ENCODE measurements at places on chromosomes 16 and 17.

DNA sequence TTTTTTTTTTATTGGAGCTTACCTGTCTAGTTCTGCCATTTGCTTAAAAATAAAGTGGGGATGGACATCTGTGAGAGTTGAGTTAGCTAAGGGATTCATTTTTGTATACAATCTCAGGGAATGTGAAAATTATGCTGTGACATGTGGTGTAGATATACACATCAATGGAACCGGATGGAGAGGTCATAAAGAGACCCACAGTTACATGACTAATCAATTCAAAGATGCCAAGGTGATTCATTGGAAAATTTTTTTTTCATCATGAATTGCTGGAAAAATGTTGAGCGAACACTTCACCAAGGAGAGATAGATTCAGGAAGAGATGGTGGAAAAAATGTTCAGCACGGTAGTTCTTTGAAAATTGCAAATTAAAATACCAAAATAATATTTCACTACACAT, 605.4 kb upstream of the KIF2B start:
- DNase-seq = no peak

- no peak for DNase-seq
Observed at GRCh38 chr17:82029990-82030469, 1.4 kb upstream of the RAC3 start.

GRCh38 chr17:8628172-8628571, 2.4 kb downstream of the MYH10 start:
- no peak for DNase-seq

- no peak for DNase-seq
Observed at GRCh38 chr16:8858994-8859912, 9.6 kb downstream of the CARHSP1 start.

- no peak for DNase-seq
Observed at GRCh38 chr17:73462823-73463222, 151.0 kb upstream of the CDC42EP4 start.

GRCh38 chr17:50467114-50467854, 1.4 kb downstream of the CHAD start:
- no peak for DNase-seq

DNA sequence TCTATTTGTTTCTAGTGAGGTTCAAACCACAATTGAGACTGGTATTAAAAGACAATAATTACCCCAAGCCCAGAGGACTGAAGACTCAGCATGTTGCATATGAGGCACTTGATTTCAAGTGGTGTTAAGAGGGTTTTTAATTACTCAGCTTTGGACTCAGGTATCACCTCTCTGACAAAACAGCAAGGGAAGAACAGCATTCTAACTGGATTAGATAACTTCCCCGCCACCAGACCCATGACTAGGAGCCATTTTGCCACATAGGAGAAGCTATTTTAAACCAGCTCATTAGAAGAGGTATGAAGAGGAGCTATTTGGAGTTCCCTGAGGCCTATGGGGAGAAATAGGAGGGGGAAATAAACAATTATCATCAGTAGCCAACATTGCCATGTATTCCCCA, 226.1 kb upstream of the TOX3 start:
- DNase-seq = no peak

DNA sequence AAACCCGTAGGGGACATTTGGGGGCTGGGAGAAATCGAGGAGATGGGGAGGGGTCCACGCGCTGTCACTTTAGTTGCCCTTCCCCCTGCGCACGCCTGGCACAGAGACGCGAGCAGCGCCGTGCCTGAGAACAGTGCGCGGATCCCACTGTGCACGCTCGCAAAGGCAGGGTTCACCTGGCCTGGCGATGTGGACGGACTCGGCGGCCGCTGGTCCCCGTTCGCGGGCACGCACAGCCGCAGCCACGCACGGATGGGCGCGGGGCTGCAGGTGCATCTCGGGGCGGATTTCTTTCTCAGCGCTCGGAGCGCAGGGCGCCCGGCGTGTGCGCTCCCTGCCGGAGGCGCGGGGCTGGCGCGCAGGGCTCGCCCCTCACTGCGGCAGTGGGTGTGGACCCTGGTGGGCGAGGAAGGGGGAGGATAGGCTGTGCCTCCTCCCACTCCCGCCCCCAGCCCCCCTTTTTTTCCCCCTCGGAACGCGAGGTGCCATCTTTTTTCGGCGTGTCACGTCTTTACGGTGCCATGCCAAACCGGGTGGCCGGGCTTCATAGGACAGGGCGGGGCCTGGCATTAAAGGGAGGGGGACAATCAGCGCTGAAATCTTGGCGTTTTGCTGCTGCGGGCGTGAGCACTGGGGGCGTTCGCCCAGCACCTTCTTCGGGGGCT, 1.1 kb downstream of the MAPT start:
- peak; percentile 69 for DNase-seq

DNA sequence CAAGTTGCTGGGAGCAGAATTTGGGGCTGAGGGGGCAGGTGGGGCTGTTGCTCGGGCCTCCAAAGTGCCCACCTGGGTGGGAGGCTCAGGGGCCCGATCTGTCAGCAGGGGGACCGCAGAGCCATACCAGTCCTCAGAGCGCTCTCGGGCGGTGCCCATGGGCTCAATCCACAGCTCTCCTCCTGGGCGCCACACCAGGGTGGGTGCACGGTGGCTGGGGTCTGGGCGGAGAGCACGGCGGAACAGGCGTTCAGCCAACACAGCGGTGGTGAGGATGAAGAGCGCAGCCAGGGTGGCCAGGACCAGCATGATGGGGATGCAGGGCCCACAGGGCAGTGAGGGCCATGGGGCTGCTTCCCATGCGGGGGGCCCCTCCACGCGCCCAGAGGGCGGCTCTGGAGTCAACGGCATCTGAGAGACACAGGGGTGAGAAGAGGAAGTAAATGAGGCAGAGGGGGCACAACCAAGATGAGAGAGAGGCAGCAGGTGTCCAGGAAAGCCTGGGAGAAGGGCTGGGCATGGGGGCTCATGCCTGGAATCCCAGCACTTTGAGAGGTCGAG, 1.2 kb downstream of the C16orf54 start:
- no peak for DNase-seq

- no peak for DNase-seq
Observed at GRCh38 chr17:79036181-79036580, 12.2 kb downstream of the C1QTNF1 start.

GRCh38 chr16:27721531-27722181, 171.7 kb downstream of the KATNIP start:
- no peak for DNase-seq

DNA sequence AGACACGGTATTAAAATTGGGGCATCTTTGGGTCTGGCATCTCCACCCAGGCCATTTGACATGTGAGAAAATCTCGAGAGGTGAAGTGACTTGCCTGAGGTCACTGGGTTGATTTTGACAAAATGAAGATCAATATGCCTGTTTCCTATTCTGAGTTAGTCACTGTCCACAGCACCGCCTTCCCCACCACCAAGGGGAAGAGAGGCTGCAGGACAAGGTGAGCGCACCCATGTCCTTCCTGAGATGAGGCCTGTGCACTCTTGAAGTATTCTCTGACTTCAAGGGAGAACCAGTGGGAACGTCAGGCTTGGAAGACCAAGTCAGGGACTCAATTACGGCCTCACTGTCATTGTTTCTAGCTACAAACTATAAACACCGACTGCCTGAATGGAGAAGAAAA, 49.9 kb upstream of the WSB1 start:
- DNase-seq = no peak

DNA sequence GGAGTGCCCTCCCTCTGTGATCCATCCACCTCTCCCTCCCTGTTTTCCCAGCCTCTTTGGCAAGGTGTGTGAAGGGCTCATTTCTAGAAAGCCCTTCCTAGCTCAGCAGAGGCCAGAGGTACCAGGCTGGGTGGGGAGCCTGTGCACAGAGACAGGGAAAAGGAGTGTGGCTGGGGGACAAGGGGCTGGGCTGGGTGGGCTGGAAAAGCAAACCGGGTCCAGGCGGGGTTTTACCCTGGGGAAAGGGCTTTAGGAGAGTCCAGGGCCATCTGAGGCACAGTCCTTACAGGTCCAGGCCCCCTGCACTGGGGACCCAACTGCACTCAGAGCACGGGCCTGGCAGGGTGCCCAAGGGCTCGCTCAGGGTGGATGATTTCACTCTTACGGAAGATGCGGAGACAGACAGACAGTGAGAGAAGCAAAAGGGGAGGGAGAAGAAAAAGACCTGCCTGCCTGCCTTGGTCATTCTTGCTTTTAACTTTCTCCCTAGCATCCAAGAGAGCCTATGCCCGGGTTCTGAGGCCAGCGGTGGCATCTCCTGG, 7.0 kb downstream of the CRHR1 start:
- DNase-seq = no peak

- no peak for DNase-seq
Observed at GRCh38 chr17:44872131-44872768, 24.6 kb downstream of the HIGD1B start.

DNA sequence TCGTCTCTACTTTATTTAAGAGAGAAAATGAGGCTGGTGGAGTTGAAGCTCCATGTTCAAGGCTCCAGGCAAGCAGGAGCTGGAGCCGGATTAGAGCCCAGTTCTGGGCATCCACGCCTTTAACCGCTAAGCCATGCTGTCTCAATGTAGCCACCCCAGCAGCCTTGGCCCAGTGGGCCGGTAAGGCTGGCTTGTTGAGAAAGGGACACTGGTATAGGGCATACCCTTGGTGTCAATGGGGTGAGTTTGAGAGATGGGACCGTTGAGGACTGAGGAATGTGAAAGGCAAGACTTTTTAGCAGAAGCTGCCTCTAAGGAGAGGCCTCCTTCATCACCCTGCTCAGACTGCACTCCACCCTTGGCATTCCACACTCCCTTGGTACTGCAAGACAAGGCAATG, 147.4 kb downstream of the CYLD start:
- DNase-seq = peak; percentile 27

DNA sequence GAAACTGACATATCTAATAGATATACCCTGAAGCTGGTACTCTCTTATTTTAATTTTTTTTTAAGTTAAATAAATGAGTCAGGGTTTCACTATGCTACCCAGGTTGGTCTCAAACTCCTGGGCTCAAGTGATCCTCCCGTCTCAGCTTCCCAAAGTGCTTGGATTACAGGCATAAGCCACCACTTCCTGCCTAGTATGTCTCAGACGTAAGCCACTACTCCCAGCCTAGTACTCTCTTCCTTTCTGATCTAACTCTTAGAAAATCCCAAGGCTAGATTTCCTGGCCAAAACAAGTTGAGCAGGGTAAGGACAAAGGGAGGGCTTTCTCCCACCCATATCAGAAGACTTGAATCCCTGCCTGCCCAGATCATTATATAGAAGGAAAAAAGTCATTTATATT, 33.7 kb downstream of the HOXB1 start:
- DNase-seq = no peak

DNA sequence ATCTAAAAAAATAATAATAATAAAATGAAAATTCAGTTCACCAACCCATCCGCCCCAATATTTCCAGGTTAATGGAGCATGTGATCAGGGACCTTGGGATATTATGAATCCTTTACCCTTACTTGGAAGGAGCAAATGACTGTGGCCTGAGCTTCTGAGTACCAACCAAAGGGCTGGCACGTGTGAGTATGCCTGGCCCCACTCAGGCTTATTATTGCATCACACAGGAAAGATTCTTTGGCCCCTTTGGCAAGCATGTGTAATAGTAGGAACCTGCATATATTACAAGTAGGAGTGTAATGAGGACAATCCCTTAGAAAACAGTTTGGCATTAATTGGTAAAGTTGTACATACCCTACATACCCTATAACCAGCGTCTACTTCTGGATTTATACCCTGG, 7.2 kb upstream of the C17orf78 start:
- DNase-seq = no peak

GRCh38 chr17:83199500-83200201, 120.2 kb downstream of the METRNL start:
- no peak for DNase-seq

- no peak for DNase-seq
Observed at GRCh38 chr17:50661795-50662391, 27.2 kb downstream of the ABCC3 start.

DNA sequence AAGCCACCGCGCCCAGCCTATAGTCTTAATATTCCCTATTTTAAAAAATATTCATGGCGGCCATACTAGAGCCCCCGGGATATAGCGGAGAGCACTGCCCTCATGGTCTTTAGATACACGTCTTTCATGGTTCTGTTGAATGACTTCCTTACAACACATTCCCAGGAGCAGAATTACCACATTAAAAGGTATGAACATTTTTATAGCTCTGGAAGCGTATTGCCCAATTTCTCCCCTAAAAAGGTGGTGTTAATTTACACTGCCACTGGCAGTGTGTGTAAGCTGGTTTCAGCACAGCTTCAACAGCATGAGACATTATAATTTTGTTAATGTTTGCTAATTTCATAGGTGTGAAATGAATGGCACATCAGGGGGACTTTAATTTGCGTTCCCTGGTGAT, 19.0 kb downstream of the C17orf100 start:
- no peak for DNase-seq

- no peak for DNase-seq
Observed at GRCh38 chr16:6643080-6643686, 689.5 kb upstream of the RBFOX1 start.

- DNase-seq = no peak
Observed at GRCh38 chr16:83779886-83780285, 27.9 kb upstream of the HSBP1 start.

DNA sequence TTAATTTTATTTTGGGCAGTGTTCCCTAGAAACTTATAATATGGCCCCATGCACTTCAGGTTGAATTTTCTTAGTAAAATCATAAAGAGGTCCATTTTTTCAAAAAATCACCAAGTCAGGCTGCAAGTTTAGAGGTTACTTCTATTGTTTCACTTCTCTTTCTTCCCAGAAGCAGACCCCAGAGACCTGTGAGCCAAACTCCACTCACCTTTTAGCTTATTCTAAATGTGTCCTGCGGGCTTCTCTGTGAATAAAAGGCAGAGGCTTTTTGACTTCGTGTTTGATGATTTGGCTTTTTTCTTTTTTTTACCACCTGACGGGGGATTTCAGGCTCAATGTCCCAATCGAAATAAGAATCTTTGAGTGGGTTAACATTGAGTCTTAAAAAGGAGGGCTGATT, 7.4 kb downstream of the PRKCB start:
- no peak for DNase-seq

DNA sequence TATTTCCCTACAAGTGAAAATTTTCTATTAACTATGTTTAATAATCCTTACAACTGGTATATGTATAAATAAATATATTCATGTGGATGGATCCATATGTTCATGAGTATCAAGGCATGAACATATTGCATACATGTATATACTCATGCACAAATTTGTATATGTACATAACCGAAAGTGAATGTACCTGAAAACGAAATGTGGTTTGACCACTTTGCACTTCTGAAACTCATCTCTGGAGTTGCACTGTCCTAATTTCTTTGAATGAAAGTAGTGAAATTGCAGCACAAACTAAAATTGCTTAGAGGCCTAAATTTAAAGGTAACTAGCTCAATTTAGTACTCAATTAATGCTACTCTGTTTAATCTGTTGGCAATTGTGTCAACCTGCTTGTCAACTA, 27.4 kb upstream of the GNAO1 start:
- no peak for DNase-seq

- DNase-seq = no peak
Observed at GRCh38 chr17:27848931-27849330, 44.2 kb downstream of the LYRM9 start.

GRCh38 chr16:78570399-78571141, 471.1 kb downstream of the WWOX start:
- DNase-seq = no peak

DNA sequence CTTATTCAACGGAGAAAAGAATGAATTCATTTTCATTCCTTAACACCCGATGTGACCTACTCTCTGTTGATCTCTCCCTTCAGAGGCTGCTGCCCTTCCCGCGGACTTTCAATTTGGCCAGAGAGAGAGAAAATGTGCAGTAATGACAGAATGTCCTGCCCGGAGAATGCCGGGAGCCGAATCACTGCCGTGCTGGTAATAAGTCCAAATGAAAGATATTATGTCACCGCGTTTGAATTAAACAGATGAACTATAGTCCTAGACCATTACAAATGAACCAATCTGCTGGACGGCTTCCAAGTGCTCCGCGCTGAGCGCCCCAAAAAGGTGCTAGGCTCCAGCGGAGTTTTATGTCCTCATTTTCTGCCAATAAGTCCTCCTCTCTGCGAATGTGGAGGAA, 14.7 kb upstream of the C16orf82 start:
- no peak for DNase-seq

Data from H1 (cell line).